Muscle of arm (tissue), 14 donors: ENCODE measurements at places on chromosomes 11 and 22.

DNA sequence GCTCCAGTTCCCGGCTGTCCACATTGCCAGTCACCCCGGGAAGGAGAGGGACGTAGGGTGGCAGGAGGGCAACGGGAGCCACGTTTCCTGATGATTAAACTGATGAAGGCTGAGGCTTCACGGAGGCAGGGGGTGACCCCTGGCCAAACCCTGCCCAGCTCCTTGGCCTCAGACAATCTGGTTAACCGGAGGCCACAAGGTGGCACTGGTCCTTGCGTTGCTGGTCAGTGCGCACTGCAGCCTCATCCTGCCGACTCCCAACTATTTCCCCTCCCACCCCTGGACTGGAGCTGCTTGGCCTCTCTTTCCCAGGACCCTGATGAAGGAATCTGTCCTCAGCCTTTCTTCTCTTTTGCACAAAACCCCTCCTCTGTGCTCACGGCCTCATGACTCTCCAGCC is 75.3 kb downstream of the PDE2A start:
- DNase-seq: peak; percentile 26

DNA sequence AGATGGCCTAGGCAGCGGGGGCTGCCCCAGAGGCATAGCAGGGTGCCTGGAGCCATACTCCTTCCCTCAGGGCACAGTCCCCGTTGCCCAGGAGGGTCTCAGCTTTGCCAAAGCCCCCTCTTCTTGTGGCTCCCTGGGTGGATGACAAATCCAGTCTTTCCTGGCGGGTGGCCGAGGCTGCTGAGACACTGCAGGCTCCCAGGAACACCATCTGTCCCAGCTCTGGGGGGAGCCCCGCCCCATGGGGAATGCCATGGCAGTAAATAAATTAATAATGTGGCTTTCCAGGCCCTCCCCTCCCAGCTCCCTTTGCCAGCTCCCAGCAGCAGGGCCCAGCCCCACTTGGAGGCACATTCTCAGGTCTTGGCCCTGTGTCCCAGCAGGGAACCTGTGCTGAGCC is 45.0 kb downstream of the PDE2A start:
- DNase-seq: no peak

DNA sequence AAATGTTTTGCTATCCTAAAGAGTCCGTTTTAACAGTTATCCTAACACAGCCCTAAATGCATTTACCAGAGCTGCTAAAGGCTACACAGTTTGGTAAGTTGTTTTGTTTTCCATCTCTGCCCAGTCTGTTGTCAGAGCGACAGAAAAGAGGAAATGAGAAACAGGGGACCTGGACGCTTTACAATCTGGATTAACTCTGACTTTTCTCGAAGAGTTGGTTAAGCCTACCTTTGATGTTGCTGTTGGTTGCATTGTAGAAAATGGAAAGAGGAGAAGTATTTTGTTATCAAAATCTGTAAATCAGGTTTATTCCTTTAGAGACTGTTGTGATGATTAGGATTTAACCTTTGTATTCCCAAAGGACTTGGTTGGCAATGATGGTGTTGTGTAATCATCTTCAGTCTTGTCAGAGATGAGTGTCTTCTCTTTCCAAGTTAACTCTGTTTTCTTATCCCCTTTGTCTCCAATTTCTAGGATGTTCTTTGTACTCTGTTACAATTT is 481 bp downstream of the ANGPTL5 start:
- peak; percentile 80 for DNase-seq

GRCh38 chr11:63459586-63459985 is 31.4 kb downstream of the PLAAT5 start:
- no peak for DNase-seq

- peak; percentile 26 for DNase-seq
Measured at GRCh38 chr11:102139081-102139498, 28.8 kb downstream of the YAP1 start.

DNA sequence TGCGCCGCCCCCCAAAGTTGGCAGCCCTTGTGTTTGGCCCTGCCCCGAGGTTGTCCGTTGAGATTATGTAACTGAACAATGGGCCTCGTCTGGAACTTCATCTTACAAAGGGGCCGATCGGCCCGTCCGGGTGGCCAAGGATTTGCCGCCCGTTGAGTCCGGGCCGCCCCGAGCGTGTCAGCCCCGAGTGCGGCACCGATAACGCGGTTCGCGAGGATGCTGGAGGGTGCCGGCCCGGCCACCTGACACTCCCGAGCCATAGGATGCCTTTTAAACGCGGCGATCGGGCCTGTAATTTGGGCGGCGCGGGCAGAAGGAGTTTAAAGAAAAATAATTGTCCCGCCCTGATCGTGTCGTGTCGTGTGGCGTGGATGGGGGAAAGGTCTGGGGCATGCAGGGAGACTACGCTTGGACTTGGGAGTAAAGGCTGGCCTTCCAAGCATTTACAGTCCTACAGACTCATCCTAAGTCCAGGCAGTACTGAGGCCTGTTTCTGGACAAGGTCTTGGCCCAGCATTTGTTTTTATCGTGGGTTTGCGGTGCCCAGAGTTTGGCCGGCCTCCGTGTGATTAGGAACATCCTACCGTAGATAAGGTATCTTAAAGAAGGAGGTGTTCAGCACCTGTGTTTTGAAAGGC is 1.3 kb downstream of the WEE1 start:
- DNase-seq: peak; percentile 53

GRCh38 chr11:40921246-40921645 is 538.2 kb downstream of the LRRC4C start:
- no peak for DNase-seq

DNA sequence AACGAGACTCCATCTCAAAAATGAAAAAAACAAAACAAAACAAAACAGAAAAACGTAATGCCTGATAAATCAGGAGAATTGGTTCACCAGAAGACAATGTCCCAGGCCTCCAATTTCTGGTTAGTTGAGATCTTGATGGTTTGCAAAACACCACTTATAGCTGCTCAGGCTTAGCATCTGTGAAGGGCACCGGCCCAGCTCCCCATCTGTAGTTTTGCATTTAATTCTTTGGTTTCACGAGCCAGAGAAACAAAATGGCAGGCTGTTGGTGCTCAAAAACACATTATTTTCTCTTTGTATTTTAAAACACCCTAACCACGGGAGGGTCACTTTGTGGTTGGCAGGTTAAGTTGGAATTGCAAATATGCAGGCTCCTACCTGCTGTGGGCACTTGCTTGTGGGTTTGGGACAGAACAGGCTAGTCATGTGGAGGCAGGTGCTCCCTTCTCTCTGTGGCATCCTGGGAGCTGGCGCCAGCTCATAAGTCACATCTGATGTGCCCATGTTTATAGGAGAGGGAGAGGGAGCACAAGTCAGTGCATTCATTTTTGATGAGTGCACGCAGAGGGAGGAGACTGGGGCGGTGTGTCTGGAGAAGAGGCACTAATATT is 145.9 kb downstream of the CEP164 start:
- no peak for DNase-seq

- DNase-seq: no peak
Measured at GRCh38 chr11:70433966-70434812, 35.9 kb downstream of the CTTN start.

- DNase-seq: no peak
Measured at GRCh38 chr11:3036419-3036818, 20.8 kb downstream of the CARS1 start.

GRCh38 chr11:85745626-85746025 is 59.6 kb upstream of the CCDC89 start:
- DNase-seq: no peak

- no peak for DNase-seq
Measured at GRCh38 chr11:107593951-107594350, 3.0 kb downstream of the ELMOD1 start.

DNA sequence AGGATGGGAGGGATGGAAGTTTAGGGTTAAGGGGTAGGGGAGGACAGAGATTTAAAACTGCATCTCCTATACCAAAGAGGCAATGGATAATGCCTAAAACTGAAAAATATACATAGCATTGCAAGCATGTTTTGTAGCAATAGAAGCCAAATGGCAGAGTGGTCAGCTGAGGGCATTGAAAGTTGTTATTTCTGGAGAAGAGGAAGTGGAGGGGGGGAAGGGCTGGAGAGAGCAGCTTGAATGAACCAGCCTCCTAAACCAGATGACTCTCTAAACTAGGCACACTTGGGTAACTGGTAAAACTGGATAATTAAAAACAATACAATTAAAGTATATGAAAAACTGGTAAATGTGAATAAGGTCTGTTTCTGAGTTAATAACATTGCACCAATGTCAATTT is 70.3 kb upstream of the TP53I11 start:
- no peak for DNase-seq

DNA sequence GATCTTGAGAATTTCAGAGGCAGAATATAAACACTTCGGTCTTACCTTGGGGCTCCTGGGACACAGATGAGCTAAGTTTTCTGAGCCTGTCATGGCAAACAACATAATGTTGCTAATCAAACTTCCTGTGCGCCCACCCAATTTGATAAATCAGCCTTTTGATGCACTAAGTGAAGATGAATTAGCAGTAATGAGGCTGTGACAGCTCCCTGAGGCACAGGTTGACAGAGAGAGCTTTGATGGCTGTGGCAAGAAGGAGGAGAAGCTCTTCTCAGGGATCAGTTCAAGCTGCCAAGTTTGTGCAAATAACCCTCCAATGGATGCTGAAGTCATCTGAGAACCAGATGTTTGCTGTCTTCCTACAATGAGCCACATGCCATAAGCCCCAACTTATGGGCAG is 34.4 kb downstream of the DRD2 start:
- no peak for DNase-seq

GRCh38 chr22:31271485-31271884 is 20.8 kb downstream of the PIK3IP1 start:
- DNase-seq: no peak

DNA sequence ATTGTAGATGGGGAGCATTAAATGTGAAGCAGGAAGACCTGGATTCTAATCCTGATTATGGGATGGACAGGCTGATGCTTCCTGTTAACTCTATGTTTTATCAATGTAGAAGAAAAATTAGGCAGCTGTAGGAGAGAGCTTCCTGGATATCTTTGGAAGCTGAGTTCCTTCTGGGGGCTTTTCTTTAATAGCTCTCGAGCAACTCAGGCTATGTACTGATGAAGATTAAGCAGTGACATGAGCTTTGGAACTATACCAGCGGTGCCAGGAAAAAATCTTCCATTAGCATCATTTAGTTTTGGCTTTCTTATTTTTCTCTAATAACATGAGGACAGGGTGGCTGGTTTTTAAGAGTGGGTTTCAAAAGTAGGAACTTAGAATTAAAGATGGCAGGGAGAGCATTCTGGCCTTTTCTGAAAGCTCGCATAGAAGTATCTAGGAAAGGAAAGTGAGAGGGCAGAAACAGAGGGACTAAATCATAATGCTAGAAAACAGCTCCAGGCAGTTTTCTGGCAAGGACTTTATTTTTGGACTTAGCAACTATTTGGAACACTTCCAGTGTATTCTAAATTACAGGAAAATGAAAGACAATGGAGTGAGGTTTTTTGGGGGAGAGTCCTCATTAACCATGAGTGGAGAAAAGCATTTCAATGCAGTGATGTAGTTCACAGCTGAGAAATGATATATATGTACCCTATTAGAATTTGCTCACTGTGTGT is 69.2 kb upstream of the RRM1 start:
- DNase-seq: peak; percentile 59

DNA sequence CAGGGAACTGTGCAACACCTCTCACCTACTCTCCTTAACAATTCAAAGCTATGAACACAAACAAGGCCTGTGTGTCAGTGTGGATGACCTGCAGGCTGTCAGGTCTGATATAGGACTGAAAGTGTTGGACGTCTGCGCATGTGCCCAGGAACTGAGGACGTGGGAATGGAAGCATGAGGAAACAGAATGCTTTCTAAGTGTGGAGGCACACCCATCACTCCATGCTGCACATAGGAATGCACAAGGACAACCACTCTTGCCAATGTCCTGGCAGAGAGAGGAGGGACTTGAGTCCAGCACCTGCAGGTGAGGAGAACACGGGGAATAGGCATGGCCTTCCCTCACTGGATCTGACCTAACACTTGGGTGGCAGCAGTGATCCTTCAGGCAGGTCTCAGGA is 874.3 kb downstream of the OPCML start:
- DNase-seq: no peak

DNA sequence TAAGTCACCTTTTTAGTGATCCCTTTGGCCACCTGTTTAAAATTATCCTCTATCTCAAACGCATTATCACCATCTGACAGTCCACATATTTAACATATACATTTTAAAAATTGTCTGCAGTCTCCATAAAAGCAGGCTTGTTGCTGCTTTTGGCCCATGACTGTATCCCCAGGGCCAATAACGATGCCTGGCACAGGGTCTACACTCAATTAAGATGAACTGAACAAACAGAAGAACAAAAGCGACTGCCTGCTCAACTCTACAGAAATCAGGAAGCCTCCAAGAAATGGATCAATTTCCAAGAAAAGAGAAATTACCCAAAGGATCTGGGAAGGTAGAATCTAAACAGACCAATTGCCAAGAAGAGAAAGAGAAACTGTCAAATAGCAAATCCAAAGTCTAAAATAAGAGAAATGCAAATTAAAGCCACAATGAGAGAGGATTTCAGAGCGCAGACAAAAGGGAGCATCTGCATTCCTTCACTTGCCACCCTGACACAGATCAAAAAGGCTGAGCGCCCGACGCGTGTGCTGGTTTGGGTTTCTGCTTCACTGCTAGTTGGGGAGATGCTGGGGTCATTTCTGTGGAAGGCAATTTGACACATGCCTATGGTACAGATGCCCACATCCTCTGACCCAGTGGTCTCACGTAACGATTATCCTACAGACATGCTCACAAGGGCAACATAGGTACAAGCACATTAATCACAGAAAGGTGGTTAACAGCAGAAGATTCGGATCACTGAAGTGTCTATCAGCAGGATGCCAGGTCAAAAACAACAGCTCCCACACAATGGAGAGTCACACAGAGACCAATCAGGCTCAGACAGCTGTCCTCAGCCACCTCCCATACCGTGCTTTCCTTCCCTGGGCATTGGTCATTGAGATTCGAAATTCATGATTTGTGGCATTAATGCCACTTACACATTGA is 55.9 kb downstream of the SHISAL1 start:
- DNase-seq: no peak

- no peak for DNase-seq
Measured at GRCh38 chr11:17790453-17790852, 55.9 kb downstream of the KCNC1 start.

GRCh38 chr11:75668451-75669297 is at the start of gene MAP6:
TSS of gene MAP6 (minus strand) at chr11:75669038. CDS start at chr11:75668369, 669 bp downstream.
- DNase-seq: peak; percentile 7

DNA sequence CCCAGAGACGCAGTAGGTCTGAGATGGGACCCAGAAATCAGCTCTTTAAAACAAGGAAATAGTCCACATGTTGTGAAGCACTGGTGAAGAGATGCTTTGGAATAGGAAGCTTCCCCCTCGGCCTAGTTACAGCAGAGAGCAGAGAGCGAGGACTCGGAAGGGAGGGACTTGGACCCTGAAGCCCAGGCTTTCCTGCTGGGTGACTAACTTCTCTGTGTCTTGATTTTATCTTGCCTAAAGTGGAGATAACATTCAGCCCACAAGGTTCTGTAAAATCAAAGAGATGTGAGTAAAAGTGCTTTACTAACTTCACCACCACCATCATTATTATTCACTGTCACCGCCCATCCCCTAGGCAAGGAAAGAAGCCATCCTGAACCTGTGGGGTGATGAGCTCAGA is 58.4 kb downstream of the THAP12 start:
- no peak for DNase-seq
